ENCODE measurements at places on chromosomes 7 and 10. TPM values are rescaled to one million over a fixed set of nuclear protein-coding genes. Genes with fewer than 3 reads are reported as not detected.

TEX36 gene
- not detected for total RNA-seq

- peaks cover 19% of the 10 kb centered on the region for H3K36me3 ChIP-seq
- no peaks in the 10 kb centered on the region for H3K27me3 ChIP-seq
- no peak for DNase-seq
- H3K27ac ChIP-seq: no peak overlapping the region
These were observed 141.6 kb downstream of the HIBADH start for GRCh38 chr7:27520815-27521790.

DNA sequence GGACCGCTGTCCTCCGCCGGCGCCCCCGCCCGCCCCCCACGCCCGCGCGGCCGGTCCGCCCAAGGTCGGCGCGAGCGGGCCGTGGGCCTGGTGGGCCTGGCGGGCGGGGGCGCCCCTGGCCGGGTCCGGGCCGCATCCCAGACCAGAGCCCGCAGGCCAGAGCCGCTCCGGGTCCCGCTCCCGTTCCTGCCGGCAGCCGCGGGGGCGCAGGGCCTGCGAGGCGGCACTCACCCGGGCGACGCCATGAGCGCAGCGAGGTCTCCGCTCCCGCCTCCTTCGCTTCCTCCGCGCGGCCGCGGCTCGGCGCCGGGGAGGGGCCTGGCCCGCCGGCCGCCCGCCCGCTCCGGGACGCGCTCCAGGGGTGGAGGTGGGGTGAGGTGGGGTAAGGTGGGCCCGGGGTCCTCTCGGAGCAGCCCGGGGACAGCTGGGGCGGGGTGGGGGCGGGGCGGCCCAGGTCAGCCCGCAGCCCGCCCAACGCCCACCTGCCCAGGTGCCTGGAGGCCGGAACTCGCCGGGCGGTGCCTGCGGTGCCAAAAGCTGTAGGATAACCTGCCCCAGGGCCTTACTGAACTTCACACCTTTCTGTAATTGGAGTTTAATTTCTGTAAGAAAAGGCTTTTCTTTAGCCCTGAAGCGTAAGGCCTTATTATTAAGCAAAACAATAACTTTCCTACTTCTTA is at the start of gene URGCP:
Gene URGCP, minus strand, starts transcription at position 266 of the 680 bp plus-strand sequence. Its CDS starts 21 bp downstream, at position 245.
- no peaks in the 10 kb centered on the region for H3K27me3 ChIP-seq
- H3K4me3 ChIP-seq: peak within 1 kb of the TSS; percentile 82
- H3K27ac ChIP-seq: peak within 1 kb of the TSS; percentile 92
- H3K36me3 ChIP-seq: no peaks in the 10 kb centered on the region
- H3K4me1 ChIP-seq: peaks cover 28% of the 10 kb centered on the region
- DNase-seq: peak; percentile 68

DNA sequence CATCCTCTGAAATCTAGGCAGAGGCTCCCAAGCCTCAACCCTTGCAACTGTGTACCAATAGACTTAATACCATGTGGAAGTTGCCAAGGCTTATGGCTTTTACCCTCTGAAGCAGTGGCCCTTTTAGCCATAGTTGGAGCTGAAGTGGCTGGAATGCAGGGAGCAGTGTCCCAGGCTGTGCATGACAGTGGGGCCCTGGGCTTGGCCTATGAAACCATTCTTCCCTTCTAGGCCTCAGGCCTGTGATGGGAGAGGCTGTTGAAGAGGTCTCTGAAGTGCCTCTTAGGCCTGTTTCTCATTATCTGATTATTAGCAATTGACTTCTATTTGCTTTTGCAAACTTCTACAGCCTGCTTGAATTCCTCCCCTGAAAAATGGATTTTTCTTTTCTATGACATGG is 612.7 kb upstream of the ZWINT start:
- no peak overlapping the region for H3K27ac ChIP-seq
- DNase-seq: no peak
- H3K36me3 ChIP-seq: no peaks in the 10 kb centered on the region
- no peak overlapping the region for H3K4me3 ChIP-seq

DNA sequence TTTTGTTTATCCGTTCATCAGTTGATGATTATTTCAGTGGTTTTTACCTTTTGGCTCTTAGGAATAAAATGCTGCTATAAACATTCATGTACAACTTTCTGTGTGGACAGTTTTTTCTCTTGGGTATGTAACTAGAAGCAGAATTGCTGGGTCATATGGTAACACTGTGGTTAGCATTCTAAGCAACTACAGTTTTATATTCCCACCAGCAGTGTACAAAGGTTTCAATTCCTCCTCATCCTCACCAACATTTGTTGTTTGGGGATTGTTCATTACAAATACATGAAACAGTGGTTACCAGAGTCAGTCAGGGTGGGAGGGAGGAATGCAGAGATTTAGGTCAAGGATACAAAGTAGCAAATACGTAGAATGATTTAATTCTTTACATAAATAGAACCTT is 97.0 kb downstream of the NPSR1 start:
- no peak overlapping the region for H3K4me3 ChIP-seq
- H3K36me3 ChIP-seq: no peaks in the 10 kb centered on the region
- no peak for DNase-seq
- H3K27ac ChIP-seq: no peak overlapping the region

DNA sequence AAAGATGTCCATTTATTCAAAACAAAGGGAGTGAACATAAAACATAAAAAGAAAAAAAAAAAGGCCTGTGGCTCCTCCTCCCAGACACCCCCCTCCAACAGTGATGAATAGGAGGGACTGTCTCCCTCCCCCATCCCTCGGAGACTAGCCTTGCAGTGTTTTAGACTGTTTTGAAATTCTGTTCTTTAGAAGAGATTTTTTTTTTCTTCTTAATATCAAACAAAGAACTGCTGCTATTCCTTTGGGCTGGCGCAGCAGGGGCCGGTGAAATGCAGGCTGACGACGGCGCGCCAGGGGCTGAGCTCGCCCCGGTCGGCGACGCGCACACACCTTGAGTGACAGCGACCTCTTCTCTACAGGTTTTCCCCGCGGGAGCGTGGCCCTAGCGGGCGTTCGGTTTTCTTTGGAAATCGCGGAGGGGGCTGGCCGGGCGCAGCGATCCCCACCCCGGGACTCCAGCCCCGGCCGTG is at the start of gene LANCL2:
Gene LANCL2, plus strand, starts transcription at position 133 of the 470 bp plus-strand sequence. CDS start 689 bp downstream, outside the sequence.
- H3K36me3 ChIP-seq: no peaks in the 10 kb centered on the region
- H3K4me1 ChIP-seq: peaks cover 22% of the 10 kb centered on the region
- no peaks in the 10 kb centered on the region for H3K27me3 ChIP-seq
- no peak for DNase-seq
- peak within 1 kb of the TSS; percentile 98 for H3K27ac ChIP-seq
- H3K4me3 ChIP-seq: peak within 1 kb of the TSS; percentile 85

NUDCD3 gene
- total RNA-seq: 65.2 TPM

DNA sequence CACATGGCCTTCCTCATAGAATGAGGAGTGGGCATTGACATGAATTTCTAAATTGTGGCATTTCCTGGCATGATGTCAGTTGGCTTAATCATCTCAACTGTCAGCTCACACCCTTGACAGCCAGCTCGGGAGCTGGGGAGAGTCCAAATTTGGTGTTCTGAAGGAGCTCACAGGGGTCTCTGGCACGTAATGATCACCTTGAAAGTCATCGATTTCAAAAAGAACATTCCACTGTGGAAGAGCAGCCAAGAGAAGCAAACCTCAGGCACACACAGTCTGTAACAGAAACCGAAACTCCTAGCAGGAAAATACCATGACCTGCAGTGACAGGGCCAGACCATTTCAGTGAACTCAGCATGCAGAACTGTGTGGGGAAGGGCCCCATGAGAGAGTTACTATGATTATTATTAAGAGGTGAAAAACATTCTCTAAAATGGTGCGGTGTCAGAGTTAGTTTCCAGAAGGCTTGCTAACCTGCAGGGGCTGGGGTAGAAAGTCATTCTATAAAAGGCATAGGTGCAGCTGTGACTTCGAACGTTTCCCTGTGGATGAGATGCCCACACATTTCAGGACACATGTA is 26.4 kb upstream of the KLF6 start:
- no peak overlapping the region for H3K4me3 ChIP-seq
- H3K4me1 ChIP-seq: peaks cover 50% of the 10 kb centered on the region

DNA sequence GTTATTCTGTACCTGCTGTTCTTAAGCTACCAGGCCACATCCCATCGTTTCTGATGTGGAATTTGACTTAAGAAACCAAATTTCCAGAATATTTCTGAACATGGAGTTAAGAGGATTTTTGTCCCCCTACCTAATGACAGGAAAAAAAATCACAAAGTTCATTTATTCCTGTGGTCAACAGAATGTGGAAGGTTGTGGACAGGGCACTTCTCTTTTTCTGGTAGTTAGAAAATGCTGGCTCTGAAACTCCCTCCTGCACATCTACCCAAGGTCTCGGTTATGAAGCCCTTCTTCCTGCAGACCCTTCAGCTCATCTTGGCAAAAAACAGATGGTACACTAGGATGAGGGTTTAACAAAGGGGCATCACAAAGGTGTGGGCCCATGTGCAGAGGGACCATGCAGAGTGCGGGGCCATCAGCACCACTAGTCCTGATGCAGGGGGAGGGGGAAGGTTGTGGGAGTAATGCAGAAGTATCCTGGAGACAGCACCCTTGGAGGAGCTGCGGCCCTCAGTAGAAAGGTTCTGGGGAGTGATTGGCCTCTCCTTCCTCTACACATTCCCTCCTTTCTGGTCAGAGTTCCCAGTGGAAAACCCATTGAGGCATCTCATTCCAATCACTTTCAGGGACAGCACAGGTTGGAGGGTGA is 9.8 kb downstream of the ALOX5 start:
- peaks cover 3% of the 10 kb centered on the region for H3K27me3 ChIP-seq
- H3K27ac ChIP-seq: no peak overlapping the region
- DNase-seq: no peak

ANKRD30A gene
- total RNA-seq: not detected

PNLIP gene
- not detected for total RNA-seq

DNA sequence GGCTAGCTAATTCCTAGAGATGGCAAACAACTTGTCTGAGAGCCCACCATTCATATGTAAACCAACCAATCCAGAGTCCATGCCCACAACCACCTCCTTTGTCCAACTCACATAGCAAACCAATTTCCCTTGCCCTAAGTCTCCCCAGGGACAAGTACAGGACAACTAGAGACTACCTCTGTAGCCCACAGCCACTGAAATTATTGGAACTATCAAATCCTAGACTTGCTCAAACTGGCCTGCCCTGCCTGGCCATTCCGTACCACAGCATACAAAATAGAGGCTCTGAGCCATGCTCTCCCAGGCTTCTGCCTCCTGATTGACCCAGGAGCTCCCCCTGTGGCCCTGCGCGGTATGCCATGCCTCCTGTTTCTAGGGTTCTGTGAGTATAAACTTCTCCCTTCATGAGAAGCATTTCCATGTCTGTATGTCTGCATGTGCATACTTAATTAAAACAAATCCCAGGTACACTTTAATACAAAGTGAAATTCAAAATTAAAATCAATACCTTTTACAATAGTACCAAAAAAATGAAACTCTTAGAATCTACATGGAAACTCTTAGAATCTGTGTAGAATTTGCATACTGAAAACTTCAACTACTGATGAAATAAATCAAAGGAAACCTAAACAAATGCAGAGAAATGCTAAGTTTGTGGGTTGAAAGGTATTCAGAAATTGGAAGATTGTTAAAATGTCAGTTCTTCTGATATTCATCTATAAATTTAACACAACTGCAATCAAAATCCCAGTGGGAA is 4.0 kb upstream of the HECW1 start:
- peaks cover 40% of the 10 kb centered on the region for H3K27me3 ChIP-seq
- peaks cover 14% of the 10 kb centered on the region for H3K4me1 ChIP-seq
- DNase-seq: peak; percentile 69

DNA sequence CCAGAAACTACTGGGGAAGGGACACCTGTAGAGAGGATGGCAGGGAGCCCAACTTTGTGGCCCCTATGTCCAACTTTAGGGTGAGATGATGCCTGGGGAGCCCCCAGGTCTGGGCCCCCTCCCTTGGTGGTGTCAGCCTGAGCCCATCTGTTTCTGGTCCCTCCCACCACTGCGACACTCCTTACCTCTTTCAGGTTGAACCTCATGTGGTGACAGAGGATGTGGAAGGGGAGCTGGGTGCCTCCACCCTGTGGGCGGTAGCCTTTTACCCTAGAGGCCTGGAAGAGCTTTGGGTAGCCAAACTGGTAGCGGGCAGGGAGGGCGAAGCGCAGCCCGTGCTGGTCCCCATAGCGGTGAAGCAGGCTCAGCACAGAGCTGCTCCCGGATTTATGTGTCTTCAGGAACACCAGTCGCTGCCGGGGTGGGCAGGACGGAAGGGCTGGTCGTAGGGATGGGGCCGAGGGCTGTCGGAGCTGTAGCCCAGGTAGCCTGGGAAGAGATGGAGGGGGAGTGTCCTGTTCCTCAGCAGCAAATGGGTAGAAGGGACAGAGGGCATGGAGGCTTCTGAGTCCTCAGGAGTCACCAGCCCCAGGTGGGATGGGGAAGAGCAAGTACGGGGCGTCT is 2.0 kb downstream of the GAL3ST4 start:
- DNase-seq: peak; percentile 55
- no peaks in the 10 kb centered on the region for H3K36me3 ChIP-seq
- H3K4me3 ChIP-seq: no peak overlapping the region
- peak overlapping the region; percentile 73 for H3K27ac ChIP-seq
- peaks cover 60% of the 10 kb centered on the region for H3K4me1 ChIP-seq

ARMC3 gene
- not detected for total RNA-seq

DNA sequence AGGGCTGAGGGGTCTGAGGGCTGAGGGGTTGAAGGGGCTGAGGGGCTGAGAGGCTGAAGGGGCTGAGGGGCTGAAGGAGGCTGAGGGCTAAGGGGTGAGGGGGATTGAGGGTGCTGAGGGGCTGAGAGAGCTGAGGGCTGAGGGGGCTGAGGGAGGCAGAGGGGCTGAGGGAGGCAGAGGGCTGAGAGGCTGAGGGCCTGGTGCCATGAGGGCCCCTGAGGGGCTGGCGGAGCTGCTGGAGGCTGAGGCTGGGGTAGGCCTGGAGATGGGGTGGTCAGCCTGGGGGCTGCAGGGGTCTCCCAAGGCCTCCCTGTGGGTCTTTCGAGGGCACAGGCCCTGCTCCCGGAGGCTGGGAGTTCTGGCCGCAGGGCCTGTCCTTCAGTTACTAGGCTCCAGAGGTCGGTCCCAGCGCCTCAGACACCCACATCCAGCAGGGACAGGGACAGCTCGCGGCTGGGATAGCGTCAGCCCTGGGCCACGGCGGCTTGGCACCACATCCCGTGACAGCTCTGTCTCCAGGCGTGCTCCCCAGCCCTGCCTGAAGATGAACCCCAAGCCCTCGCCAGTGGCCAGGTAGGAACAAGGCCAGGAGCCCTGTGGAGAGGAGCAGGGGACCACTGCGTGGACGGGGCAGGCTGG is 16.9 kb downstream of the MYO1G start:
- H3K4me1 ChIP-seq: peaks cover 10% of the 10 kb centered on the region
- peak; percentile 64 for DNase-seq
- peak overlapping the region; percentile 52 for H3K4me3 ChIP-seq
- no peaks in the 10 kb centered on the region for H3K27me3 ChIP-seq

GRCh38 chr10:28561531-28561930 is 28.6 kb downstream of the WAC start:
- H3K27ac ChIP-seq: no peak overlapping the region
- no peak overlapping the region for H3K4me3 ChIP-seq
- peaks cover 39% of the 10 kb centered on the region for H3K4me1 ChIP-seq
- H3K27me3 ChIP-seq: no peaks in the 10 kb centered on the region

- peak overlapping the region; percentile 86 for H3K27ac ChIP-seq
- no peaks in the 10 kb centered on the region for H3K27me3 ChIP-seq
- H3K36me3 ChIP-seq: no peaks in the 10 kb centered on the region
- H3K4me3 ChIP-seq: no peak overlapping the region
- peaks cover 67% of the 10 kb centered on the region for H3K4me1 ChIP-seq
These were observed 27.1 kb downstream of the OGDH start for GRCh38 chr7:44633254-44634186.

OTUD1 gene
- total RNA-seq: 28.9 TPM
